Smooth muscle cell of the umbilical artery (primary cell): ENCODE measurements at places on chromosomes 13 and 19. TPM values are rescaled to one million over a fixed set of nuclear protein-coding genes. Genes with fewer than 3 reads are reported as not detected.

The CLDND2 gene
- not detected in 2 replicates for total RNA-seq

The CCDC106 gene
- total RNA-seq, result 8.2 and 8.6 TPM in 2 replicates

The IFI30 gene
- 4.8 and 5.3 TPM in 2 replicates for total RNA-seq

The NLRP5 gene
- total RNA-seq, result not detected in 2 replicates

The ZNF563 gene
- total RNA-seq, result 3.5 and 5.6 TPM in 2 replicates

The IRS2 gene
- total RNA-seq, result 8.0 and 10.1 TPM in 2 replicates

The TTC9B gene
- not detected in 2 replicates for total RNA-seq

The OLFM2 gene
- 2.5 and 3.0 TPM in 2 replicates for total RNA-seq

The SLAIN1 gene
- total RNA-seq, result 0.30 and 0.65 TPM in 2 replicates

The NLRP4 gene
- total RNA-seq, result not detected in 2 replicates

The RNF113B gene
- not detected in 2 replicates for total RNA-seq

The UBE2S gene
- 72.5 and 94.4 TPM in 2 replicates for total RNA-seq

The POLR2E gene
- 63.5 and 107 TPM in 2 replicates for total RNA-seq

The MIR17HG gene
- total RNA-seq, result 6.4 and 7.1 TPM in 2 replicates

The CADM4 gene
- 1.8 and 3.8 TPM in 2 replicates for total RNA-seq

The FPR1 gene
- 1.6 and 1.8 TPM in 2 replicates for total RNA-seq

The SLC7A9 gene
- total RNA-seq, result 0.59 TPM in 1 of 2 replicates, not detected in the other

The SYCN gene
- total RNA-seq, result not detected in 2 replicates

The SAFB gene
- 36.5 and 44.3 TPM in 2 replicates for total RNA-seq

The PSG1 gene
- not detected in 2 replicates for total RNA-seq

The IGSF23 gene
- total RNA-seq, result not detected in 2 replicates

The STRN4 gene
- total RNA-seq, result 43.7 and 73.4 TPM in 2 replicates

The SLITRK6 gene
- not detected in 2 replicates for total RNA-seq

The ERICH6B gene
- total RNA-seq, result not detected in 2 replicates

The RNF225 gene
- not detected in 2 replicates for total RNA-seq

The SULT2B1 gene
- total RNA-seq, result not detected in 2 replicates

The CRX gene
- total RNA-seq, result not detected in 2 replicates

The ZNF99 gene
- not detected in 2 replicates for total RNA-seq

The ZBTB32 gene
- not detected in 2 replicates for total RNA-seq

The ZNF682 gene
- total RNA-seq, result 1.8 and 3.5 TPM in 2 replicates

The ZNF524 gene
- 5.9 and 7.1 TPM in 2 replicates for total RNA-seq

The RPL18A gene
- 611 and 1,014 TPM in 2 replicates for total RNA-seq

The SLC10A2 gene
- total RNA-seq, result not detected in 2 replicates

The F2RL3 gene
- total RNA-seq, result not detected in 2 replicates

The SYT5 gene
- total RNA-seq, result not detected in 2 replicates

The EGLN2 gene
- 75.1 and 81.1 TPM in 2 replicates for total RNA-seq

The AMER2 gene
- total RNA-seq, result not detected in 2 replicates

The GFY gene
- total RNA-seq, result not detected in 2 replicates

The ZNF681 gene
- 0.59 and 0.60 TPM in 2 replicates for total RNA-seq

The USHBP1 gene
- 0.05 TPM in 1 of 2 replicates, not detected in the other for total RNA-seq

The C13orf42 gene
- not detected in 2 replicates for total RNA-seq

The TARM1 gene
- not detected in 2 replicates for total RNA-seq

The ZNF177 gene
- total RNA-seq, result 0.97 and 2.1 TPM in 2 replicates

The EPN1 gene
- 51.4 and 172 TPM in 2 replicates for total RNA-seq

The BICRA gene
- total RNA-seq, result 6.5 and 7.9 TPM in 2 replicates

The GRIK5 gene
- total RNA-seq, result under 0.01 and 0.09 TPM in 2 replicates

The TLE2 gene
- 0.88 and 0.89 TPM in 2 replicates for total RNA-seq

The APOC1 gene
- 0.59 TPM in 1 of 2 replicates, not detected in the other for total RNA-seq

The CYP2F1 gene
- not detected in 2 replicates for total RNA-seq

The RAX2 gene
- not detected in 2 replicates for total RNA-seq

The TMEM143 gene
- total RNA-seq, result 2.1 and 5.6 TPM in 2 replicates

The CASP14 gene
- total RNA-seq, result not detected in 2 replicates

The NKPD1 gene
- total RNA-seq, result under 0.01 and 0.51 TPM in 2 replicates

The TLE6 gene
- total RNA-seq, result 0.55 and 0.89 TPM in 2 replicates

The CLEC4G gene
- total RNA-seq, result not detected in 2 replicates

The SOX1 gene
- not detected in 2 replicates for total RNA-seq

The THSD8 gene
- total RNA-seq, result not detected in 2 replicates

The ZNF888 gene
- total RNA-seq, result 4.2 and 6.6 TPM in 2 replicates

The ZNF66 gene
- 0.59 and 1.8 TPM in 2 replicates for total RNA-seq

The PGLYRP1 gene
- total RNA-seq, result not detected in 2 replicates
